ENCODE measurements at places on chromosomes 1 and 21. TPM values are rescaled to one million over a fixed set of nuclear protein-coding genes. Genes with fewer than 3 reads are reported as not detected.

GNAT2 gene
- not detected for total RNA-seq

DNA sequence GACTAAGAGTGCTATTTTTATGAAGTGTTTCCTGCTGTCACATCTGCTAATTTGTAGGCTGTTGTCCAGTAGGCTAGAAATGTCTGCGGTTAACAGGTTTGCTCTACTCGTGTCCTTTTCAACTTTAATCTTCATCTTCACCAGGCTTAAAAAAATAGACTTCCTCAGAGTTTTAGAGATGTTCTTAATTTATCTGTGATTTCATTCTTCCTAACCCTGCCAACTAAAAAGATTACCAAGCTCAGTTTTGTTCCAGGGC is 66.8 kb downstream of the SASS6 start:
- DNase-seq: no peak

TMEM222 gene
- 40.7 TPM for total RNA-seq

- DNase-seq: no peak
Measured at GRCh38 chr21:28604946-28605537, 387.6 kb downstream of the LTN1 start.

DNA sequence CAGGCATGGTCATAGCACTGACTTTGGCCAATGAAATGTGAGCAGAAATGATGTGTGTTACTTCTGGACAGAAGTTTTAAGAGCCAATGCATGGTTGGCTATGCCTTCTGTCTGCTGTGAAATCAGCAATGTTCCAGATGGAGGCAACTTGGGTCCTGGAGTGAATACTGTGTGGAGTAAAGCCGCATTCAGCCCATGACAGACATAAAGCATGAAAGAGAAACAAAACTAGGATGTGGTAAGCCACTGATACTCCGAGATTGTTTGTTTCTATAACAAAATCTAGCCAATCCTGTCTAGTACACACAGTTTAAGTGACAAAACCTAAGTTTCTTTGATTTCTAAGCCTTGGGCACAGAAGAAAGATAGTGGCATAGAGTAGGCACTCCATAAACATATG is 47.1 kb upstream of the ARHGAP29 start:
- DNase-seq: no peak

GRCh38 chr1:175755516-175756070 is 12.2 kb upstream of the TNR start:
- no peak for DNase-seq

Data from glomerular endothelial cell (primary cell).